Breast epithelium (tissue), 4 donors: ENCODE measurements at places on chromosomes 6 and 20.

- no peak for DNase-seq
Measured at GRCh38 chr6:157558487-157559200, 177.7 kb downstream of the ZDHHC14 start.

DNA sequence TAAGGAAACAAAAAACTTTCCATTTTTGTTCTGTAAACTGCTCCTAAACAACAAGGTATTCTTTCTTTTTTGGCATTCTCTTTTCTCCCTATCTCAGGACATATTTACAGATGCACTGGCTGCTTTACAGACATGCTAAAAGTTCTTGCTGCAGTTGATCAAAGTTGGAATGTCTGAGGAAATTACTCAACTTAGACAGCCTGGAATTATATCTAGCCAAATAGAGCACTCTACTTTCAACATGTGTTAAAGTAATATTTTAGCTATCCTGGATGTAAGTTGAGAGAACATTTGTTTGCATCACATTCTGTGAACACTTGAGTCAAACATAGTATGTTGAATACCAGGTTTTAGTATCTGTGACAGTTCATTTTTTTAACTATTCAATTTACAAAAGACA lies 24.8 kb downstream of the TASP1 start:
- DNase-seq: no peak

DNA sequence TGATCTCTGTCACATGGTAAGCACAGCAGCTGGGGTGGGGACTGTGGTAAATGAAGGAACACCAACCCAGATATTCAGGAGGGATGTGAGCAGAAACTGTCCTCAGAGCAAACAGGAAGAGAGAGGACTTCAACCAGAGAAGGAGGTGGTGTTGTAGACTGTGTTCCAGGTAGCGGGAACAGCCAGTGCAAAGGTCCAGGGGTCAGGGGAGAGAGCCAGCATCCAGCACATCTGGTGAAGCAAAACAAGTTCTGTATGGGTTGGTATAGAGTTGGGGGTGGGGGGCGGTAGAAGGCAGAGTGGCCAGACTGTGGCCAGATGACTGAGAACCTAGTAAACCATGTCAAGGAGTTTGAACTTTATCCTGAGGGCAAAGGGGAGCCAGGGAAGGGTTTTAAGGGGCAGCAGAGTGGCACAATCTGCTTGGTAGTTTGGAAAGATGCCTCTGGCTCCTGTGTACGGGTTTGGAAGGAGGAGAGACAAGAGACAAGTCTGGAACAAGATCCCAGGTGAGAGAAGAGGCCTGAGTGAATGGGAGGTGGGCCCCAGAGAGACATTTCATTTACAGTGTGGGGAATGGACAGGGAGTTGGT lies 27.8 kb upstream of the TTPAL start:
- no peak for DNase-seq

DNA sequence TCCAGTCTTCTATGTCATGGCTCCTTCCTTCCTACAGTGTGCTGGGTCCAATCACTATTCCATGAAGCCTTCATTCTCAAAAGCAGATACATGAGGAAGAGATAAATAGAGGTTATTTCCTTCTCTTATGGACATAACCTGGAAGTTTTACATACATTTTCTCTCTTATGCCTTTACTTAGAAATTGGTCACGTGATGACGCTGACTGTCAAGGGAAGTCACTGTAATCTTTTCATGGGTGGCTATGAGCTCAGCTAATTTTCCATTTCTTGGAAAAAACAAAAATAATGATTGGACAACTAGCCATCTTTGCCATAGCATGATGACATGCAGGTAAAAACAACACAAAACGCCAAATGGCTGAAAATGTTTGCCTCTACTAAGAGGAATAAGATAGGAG lies 151.6 kb upstream of the PRSS16 start:
- no peak for DNase-seq

DNA sequence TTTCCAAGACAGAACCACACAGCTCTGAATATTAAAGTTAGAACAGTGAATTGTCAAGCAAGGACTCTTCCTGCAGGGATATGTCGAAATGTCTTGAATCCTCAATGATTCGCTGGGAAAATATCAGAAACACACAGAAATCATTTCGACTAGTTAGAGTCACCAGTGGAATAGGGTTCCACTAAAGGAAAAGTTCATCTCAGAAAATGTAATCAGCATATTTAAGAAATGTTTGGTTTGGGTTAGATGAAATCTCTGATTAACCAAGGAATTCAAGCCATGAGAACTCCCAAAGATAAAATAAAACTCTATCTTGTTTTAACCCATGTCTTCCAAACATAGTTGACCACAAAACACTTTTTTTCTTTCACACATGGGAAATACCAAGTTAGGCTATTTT lies 621.0 kb upstream of the NRSN1 start:
- no peak for DNase-seq
